NCI-H82 (cell line): ENCODE measurements at places on chromosomes 12 and 14.

- no peak for DNase-seq
Observed at GRCh38 chr12:71134405-71134804, 23.4 kb downstream of the TSPAN8 start.

DNA sequence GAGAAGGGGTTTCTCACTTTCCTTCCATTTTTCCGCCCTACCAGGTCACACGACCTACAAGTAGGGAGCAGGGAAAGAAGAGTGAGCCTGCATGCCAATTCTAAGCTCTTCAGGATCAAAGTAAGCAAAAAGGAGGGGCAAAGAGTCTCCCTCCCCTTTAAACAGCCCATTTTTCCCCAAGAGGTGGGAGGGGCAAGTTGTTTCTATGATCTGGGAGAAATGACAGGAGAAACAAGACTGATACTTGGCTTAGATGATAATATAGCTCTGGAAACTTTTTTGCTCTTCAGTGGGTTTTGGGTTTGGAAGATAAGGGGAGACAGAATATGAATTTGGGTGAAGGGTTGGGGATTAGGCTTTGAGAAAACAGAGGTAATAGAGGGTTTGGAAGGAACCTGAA is 1.8 kb downstream of the DTX3 start:
- DNase-seq, result no peak

DNA sequence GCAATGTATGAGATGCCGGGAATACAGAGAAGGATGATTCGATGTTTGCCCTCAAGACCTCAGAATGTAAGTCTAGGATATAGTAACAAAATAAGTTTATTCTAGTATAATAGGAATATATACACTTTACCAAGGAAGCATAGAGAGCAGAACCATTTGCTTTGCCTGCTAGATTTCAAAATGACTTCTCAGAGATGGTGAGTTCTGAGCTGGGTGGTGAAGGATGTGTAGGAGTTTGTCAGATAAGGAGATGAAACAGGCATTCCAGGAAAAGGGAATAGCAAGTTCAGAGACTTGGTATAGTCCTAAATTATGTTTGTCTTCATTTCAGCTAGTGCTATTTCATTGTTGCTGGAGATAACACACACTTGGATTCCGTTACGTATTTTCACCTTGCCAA is 655.9 kb downstream of the DIO2 start:
- DNase-seq, result no peak

GRCh38 chr14:75720116-75720515 is 59.1 kb downstream of the TTLL5 start:
- no peak for DNase-seq

GRCh38 chr14:66141733-66142132 is 344.4 kb upstream of the CCDC196 start:
- DNase-seq, result no peak
